ENCODE measurements at places on chromosomes 2 and 18.

DNA sequence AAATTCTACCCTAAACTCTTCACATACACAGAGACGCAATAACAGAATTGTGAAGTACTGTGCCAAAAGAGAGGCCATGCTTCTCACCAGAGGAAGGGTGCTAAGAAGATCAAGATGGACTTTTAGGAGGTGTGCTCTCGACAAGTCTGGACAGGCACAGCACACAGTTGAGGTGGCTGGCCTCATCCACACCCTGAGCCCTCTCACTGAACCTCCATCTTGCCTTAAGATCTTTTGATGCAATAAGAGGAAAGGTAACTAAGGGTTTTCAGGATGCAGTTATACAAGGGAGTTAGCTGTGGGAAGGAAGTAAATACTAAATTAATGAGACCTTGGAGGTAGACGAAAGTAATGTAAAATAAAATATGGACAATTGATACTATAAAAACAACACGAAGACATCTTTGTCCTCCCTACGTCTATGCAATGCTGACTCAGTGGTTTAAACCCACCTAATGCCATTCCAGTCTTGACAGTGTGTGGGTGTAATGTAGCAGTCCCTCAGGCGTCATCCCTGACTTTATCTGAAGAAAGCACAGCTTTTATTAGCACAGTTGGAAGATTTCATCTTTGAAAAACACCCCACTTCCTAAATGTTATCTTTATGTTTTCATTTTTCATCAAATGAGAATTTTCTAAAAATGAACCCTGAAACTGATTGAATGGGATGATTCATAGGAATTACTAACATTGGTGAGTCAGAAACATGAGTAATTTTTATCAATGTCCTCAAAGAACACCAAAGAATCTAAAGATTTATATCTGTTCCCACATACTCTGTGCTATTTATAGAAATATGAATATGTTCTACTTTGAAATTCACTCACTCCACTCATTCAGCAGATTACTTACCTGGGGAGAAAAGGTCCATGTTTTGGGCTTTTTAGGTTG lies 34.0 kb upstream of the MALL start:
- no peak for DNase-seq

DNA sequence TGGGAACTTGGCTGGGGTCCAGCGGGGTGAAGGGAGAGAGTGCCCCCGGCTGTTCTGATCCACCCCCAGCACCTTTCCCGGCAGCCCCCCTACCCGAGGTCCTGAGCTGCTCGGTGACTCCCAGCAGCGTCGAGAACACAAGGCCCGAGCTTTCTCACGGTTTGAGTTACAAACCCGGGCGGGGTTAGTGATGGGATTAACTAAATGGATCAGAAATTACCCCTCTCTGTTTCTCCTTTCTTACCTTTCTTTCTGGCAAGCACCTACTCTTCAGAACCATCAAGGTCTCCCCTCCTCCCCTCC lies 139.4 kb upstream of the GPC1 start:
- DNase-seq, result no peak

DNA sequence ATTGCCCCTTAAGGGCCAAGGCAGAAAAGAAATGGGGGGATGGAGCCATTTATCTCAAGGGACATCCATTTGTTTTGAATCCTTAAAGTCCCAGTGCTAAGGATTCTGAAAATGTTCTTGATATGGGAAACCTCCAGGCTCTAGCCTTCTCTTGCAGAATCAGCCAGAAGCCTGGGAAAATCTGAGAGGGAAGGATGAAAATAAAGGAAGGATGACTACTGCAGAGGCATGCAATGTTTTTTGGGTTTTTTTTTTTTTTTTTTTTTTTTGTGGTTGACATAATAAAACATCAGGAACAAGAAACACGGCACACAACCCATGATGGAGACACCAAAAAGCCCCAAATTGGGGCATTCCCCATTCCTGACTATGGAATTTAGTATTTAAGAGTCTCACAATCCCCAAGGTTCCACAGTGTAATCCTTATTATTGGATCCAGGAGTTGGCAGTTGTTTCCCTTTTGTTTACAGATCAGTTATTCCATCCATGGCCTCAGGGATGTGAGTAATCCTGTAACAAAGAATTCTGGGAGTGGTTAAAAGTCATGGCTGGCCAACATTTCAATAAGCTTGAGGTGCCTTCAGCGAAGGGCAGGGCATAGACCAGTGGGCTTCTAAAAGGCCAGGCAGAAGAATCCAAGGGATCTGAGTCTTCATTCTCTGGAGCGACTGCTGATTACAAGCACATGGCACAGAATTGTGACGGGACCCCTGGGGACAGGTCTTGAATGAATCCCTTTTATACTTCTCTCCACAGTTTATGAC lies 337.5 kb downstream of the GULP1 start:
- DNase-seq, result no peak

DNA sequence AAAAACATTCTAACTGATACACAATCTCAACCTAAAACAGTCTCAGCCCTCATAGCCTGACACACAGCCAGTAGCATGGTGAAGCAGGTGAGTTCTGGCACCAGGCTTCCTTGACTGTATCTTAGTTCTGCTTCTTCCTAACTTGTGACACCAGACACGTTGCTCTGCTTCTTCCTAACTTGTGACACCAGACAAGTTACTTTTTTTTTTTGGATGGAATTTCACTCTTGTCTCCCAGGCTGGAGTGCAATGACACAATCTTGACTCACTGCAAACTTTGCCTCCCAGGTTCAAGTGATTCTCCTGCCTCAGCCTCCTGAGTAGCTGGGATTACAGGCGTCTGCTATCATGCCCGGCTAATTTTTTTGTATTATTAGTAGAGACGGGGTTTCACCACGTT lies 6.7 kb upstream of the ATG16L1 start:
- DNase-seq, result no peak

- no peak for DNase-seq
Measured at GRCh38 chr18:77143196-77143595, 10.6 kb upstream of the MBP start.

DNA sequence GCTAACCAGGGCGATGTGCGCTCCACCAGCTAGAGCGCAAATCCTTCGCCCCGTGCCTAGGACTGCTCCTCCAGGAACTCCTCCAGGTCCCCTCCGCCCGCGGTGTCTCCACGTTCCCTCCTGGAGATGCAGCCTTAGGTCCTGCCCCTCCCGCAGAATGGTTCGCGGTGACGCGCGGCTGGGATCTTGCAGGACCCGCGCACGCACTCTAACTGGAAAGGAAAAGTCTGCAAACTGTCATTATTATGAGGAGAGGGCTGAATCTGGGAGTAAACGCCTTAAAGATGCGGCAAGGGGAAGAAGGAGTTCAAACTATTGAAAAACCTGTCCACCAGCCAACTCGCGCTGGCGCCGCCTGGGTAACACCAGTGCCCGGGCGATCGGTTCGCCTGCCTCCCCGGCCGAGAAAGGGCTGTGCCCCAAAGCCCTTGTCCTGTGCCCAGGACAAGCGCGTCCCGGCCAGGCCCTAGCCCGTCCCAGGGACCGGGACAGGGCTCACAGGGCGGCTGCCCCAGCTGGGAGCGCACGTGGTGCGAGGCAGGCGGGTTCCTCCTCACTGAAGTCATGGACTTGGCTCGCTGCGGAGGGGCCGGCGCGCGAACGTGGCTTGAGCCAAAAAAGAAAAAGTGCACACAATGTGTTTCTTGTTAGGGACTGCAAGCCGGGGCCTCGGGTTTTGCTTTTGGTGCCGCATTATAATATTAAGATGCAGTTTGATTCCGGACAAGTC lies 5.5 kb upstream of the ID2 start:
- DNase-seq, result no peak

DNA sequence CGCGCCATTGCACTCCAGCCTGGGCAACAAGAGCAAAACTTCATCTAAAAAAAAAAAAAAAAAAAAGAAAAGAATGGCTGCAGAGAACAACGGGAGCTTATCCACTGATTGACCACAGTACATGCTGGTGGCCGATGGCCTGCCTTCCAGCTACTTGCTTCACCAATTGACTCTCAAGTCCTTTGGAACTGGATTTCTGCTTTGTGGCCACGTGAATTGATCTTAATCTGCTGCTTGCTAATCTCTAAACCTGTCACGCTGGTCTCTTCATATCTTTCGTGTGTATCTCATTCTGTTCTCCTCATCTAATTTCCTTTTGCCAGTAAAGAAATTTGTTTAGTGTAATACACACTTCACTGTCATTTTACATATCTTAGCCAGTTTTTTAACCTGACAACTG lies 512.5 kb upstream of the CNTNAP5 start:
- no peak for DNase-seq

DNA sequence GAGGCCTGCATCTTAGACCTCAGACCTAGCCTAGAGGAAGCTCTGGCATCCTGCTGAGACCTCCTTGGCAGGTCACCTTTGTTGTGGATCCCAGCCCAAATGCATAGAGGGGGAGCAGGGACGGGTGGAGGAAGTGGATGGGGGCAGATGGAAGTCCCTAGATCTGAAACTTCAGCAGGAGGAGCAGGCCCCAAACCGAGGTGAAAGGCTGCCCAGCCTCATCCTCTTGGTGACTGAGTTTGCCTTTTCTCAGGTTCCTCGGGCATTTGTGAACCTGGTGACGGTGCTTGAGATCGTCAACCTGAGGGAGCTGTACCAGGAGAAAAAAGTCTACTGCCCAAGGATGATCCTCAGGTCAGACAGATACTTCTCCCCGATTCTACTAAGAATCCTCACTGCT lies 86.3 kb downstream of the PLB1 start:
- no peak for DNase-seq

Measured in stimulated activated CD8-positive, alpha-beta memory T cell treated with anti-CD3 and anti-CD28 coated beads, Interleukin-15, amount 100 ng/mL, for 24 hours (primary cell).